ENCODE measurements at places on chromosomes 16 and 17. TPM values are rescaled to one million over a fixed set of nuclear protein-coding genes. Genes with fewer than 3 reads are reported as not detected.

The TBC1D3L gene
- 19.8 TPM for total RNA-seq

The SLFN14 gene
- 0.10 TPM for total RNA-seq

The TELO2 gene
- total RNA-seq = 95.3 TPM

The KRT15 gene
- not detected for total RNA-seq

The GPRC5B gene
- total RNA-seq = not detected

The BEAN1 gene
- not detected for total RNA-seq

The C16orf89 gene
- total RNA-seq = not detected

The RPA1 gene
- total RNA-seq = 266 TPM

The FOXF1 gene
- not detected for total RNA-seq

The ITGA2B gene
- total RNA-seq = 0.44 TPM

The TOM1L1 gene
- 0.32 TPM for total RNA-seq

The XAF1 gene
- 45.7 TPM for total RNA-seq

The PPY gene
- total RNA-seq = not detected

The CNTNAP4 gene
- not detected for total RNA-seq

The EVPLL gene
- total RNA-seq = not detected

The CDH16 gene
- total RNA-seq = not detected

The RPL38 gene
- total RNA-seq = 1,123 TPM

The CA7 gene
- 0.39 TPM for total RNA-seq

The CCL1 gene
- 264 TPM for total RNA-seq

The CSNK2A2 gene
- 99.6 TPM for total RNA-seq

The SCNN1G gene
- total RNA-seq = not detected

The ADAM11 gene
- 0.52 TPM for total RNA-seq

All from activated T-helper 1 cell treated with anti-CD3 and anti-CD28 coated beads, Interleukin-12 subunit alpha, Interleukin-12 subunit beta, Interleukin-2, Interleukin-4 antibody, amounts not matched to agents 30 ng/mL and 10 ng/mL and 1 ng/mL, durations not matched to agents 14 hours and 24 hours and 36 hours (primary cell).